B cell (primary cell): ENCODE measurements at places on chromosomes 6 and 20.

DNA sequence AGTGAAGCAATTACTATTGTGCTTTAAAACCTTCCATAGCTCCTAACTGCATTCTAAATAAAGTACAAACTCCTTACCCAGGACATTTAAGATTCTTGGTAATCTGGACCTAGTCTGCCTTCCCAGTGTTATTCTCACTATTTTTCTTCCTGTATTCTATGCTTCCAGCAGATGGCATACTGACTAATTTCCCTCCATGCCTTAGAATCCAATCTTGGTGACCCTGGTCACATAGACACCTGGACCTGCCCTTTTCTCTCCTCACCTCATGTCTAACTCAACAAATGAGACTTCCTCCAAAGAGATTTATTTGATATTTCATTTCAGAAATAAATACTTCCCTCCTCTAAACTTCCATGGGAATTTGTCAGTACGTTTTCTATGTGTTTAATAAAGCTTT, 25.8 kb downstream of the ROS1 start:
- DNase-seq: no peak

- DNase-seq: no peak
Measured at GRCh38 chr20:43539975-43540672, 18.7 kb upstream of the SGK2 start.

- peak; percentile 78 for DNase-seq
Measured at GRCh38 chr6:125798734-125799508, 8.2 kb downstream of the NCOA7 start.

DNA sequence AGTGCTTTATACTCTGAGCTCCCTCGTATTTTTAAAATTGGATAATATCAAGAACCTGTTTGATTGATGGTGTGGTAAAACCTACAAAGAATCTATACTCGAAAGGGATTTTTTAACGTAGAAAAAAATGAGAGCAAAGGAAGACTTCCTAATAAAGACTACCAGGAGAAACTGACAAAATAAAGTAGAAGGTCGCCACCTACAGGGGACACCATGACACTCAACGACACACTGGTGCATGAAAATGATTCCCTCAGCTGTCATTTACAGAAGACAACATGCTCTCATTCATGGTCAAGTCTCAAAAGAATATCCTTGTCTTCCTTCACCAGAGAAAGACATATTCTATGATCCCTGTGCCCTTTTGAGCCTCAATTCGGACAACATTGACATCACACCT, 10.1 kb upstream of the NHSL1 start:
- DNase-seq: peak; percentile 47

GRCh38 chr6:82283771-82284410, 36.3 kb upstream of the IBTK start:
- DNase-seq: no peak

DNA sequence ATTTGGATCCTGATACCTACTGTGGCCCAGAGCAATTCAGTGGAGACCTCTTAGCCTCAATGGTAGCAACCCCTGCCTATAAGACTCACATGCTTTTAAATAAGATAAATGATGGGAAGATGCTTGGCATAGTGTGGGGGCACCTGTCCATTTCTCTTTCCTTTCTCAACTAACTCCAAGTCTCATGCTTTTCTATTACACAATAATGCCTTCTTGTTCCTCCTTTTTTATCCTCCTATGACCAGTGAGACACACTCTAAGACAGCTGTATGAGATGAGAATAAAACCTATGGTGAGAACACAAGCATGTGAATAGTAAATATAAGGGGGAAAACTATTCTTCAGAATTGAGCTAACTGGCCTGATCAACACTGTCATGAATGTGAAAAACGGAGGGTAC, 147.0 kb upstream of the STXBP5 start:
- no peak for DNase-seq

DNA sequence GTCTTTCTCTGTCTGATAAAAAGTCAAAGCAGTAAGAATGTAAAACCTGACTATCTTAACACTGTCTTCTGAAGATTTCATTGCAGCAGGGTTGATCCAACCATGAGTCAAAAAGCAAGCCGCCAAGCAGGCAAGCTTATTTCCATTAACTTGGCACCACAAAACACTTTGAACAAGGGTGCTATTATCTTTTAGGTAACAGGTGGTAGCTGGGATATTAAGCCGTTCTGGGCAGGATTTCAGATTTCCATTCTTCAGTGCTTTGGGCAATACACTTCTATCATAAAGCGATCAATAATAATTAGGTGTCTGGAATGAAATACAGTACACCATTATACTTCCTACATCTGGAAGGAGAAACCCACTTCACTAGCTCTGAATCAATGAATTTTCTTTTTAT, 181.9 kb downstream of the TBC1D7 start:
- DNase-seq: no peak

GRCh38 chr6:125365230-125365629, 63.5 kb upstream of the HDDC2 start:
- DNase-seq: no peak

DNA sequence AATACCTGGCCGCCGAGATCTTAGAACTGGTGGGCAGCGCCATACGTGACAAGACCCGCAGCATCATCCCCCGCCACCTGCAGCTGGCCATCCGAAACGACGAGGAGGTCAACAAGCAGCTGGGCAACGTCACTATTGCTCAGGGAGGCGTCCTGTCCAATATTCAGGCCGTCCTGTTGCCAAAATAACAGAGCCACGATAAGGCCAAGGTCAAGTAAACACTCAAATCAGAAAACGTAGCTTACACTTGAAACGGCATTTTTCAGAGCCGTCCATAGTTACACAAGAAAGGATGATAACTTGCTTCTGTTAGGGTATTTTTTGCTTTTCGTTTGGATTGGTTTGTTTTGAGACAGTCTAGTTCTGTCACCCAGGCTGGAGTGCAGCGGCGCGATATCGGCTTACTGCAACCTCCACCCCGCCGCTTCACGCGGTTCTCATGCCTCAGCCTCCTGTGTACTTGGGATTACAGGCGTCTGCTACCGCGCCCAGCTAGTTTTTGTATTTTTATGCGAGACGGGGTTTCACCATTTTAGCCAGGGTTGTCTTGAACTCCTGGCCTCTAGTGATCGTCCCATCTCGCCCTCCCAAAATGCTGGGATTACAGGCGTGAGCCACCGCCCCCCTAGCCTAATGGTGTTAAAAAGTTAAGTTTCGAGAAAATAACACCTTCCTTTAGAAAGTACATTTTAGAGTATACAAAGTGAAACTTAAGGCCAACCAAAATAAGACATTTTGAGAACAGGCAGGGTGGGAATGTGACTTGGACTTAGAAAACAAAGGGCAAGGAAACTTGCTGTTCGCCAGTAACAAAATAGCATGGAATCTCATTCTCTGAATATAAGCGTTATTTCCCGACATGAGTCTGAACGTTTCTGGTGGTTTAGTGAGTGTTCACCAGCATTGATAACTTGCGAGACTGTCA, 42.8 kb upstream of the HFE start:
- no peak for DNase-seq

GRCh38 chr6:16749516-16750485, 11.5 kb downstream of the ATXN1 start:
- no peak for DNase-seq

- no peak for DNase-seq
Measured at GRCh38 chr20:31962761-31963160, 5.2 kb upstream of the XKR7 start.

DNA sequence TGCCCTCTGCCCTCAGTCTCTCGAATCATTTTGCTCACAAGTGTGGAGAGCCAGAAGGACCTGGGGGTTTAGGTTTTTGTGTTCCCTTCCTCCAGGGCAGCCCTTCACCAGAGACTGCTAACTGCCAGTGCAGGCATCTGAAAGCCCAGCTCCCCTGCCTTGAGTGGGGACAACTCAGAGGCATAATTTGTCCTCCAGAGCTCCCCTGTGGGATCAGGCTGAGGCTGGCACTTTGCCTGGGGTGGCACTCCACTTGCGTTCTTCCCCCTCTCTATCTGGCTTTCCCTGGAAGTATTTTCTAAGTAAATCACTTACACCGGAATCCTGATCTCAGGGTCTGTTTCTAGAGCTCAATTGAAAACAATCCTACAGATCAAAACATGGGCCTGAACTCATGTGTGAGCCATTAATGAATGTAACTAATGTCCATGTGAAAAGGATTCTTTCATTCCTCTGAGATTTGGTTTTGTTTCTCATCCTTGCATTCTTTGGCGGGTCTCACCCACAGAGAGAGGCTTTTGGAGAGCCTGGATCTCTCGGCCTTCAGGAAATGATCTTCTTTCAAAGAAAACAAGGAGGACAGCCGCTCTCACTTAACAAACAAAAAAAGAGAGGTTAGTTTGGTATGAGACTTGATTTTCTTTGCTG, 125.7 kb upstream of the RIPOR2 start:
- no peak for DNase-seq

GRCh38 chr20:21508230-21509078, 5.4 kb downstream of the NKX2-2 start:
- DNase-seq: peak; percentile 10

DNA sequence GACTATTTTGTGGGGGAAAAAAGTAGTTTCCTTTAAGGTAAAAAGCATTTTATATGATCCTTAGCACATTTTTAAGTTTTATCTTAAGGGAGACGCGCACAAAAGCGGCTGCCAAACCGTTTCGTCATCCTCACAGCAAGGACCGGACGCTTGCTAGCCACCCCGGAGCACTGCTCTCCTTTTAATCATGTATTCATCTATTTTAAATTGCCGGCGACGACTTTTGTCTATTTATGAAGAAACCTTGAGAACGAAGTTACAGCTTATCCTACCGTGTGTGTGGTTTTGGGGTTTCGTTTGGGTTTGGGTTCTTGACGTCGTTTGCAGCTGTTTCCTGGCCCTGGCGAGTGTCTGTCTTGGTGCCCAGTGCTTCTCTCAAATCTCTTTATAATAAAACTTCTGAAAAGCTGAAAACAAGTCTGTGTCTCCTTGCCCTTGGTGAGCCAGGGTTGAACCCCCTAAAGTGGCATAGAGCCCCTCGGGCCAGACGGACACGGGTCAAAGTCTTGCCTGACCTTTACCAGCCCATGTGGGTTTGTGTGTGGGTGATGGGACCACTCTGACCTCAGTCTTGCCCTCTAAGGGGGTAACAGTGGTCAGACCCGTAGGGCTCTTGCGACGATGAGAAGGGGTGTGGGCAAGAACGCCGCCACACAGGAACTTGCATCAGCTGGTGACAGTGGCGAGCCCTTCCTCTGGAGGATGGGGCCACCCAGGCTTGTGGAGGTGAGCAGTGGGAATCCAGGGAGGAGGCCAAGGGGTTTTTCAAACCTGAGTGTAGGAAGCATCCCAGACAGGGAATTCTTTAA, 117.6 kb downstream of the JPH2 start:
- peak; percentile 65 for DNase-seq

DNA sequence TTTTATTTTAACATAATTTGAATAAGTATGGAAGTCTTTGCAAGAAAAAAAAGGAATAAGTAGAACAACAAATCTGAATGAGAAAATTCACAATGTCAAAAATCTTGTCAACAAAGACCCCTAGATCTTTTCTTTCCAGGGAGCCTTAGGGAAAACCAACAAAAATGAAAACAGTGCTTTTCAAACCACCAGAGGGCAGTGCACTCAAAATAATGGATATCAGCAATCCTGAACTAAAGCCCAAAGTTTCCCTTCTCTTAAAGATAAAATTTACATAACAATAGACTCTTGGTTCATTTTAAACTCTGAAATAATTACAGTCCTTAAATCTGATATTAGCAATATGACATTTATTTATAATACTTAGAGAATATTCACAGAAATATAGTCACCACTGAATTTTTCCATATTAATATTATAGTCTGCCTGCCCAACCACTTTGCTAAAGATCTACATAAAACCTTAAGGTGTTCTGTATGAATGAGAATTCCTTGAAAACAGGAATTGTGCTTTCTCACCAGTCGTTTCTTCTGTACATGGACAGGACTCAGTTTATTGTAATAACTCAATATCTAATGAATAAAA, 105.3 kb upstream of the BMP5 start:
- no peak for DNase-seq

GRCh38 chr6:17881085-17881858, 106.2 kb downstream of the KIF13A start:
- no peak for DNase-seq

DNA sequence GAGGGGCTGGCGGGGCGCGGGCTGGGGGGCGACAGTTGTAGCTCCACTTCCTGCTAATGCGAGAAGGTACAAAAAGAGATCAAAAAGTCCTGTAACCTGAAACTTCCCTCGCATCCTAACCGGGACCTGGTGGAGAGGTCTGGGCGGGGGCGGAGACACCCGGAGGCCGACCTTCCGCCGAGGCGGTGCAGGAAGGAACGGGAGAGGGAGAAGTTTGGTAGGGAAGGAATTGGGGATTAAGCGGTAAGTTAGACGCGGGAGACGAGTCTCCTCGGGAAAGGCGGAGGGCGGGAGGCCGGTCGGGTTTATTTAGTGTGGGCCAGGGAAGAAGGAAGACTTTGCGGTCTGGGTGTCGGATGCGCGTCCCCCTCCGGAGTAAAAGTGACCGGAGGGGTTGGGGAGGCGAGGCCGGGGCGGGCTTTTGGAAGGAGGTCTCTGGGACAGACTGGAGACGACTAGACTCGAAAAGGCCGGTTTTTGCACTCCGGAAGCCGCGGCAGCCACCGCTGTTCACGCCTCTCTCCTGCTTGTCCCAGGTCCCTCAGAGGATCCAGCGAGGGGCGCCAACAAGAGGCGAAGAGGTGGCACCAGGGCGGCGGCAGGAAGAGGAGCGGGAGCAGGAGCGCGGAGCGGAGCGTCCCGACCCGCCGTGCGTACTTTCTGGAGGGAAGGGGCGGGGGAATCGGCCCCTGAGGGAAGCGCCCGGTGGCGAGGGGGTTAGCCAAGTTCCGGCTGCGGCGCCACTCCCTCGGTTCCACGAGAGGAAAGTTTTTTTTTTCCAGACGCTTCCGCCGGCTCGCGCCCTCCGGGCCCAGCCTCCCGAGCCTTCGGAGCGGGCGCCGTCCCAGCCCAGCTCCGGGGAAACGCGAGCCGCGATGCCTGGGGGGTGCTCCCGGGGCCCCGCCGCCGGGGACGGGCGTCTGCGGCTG, 734 bp downstream of the TPBG start:
- peak; percentile 8 for DNase-seq

GRCh38 chr20:57544838-57545564, 15.9 kb upstream of the PCK1 start:
- DNase-seq: no peak

- no peak for DNase-seq
Measured at GRCh38 chr6:14476793-14477531, 359.4 kb downstream of the CD83 start.

DNA sequence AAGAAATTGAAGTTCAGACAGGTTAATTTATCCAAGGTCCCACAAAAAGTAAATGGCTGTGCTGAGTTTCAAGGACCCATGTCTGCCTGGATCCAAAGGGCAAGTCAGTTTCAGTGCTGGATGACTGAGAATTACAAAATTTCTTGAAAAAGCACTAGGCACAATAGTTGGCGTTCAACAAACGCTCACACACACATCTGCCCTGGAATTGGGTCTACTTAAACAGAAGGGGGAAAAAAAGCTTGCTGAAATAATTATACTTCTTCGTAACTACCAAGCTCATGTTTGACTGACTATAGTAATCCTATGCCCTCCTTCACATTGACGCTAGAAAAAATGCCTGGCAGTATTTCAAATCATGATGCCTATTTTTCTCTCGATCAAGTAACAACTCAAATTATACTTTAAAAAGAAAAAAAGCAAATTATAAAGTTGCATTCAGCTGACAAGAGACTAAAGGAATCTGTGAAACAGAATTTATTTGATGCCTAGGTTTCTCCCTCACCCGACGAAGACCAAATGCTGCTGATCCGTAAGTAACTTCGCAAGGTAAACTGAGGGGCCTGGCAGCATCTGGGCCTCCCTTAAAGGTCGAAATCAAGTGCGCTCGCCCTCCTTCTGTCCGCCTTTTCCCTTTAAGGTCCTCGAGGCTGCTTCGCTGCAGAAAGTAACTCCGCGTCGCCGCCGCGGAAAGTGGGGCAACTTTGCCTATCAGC, 650 bp upstream of the CD2AP start:
- peak; percentile 17 for DNase-seq
